ENCODE measurements at places on chromosomes 1 and 21. TPM values are rescaled to one million over a fixed set of nuclear protein-coding genes. Genes with fewer than 3 reads are reported as not detected.

Gene MNDA
- total RNA-seq, result 2.1 TPM

Gene SIM2
- total RNA-seq, result 1.5 TPM

GRCh38 chr1:167927046-167927754 is 9.3 kb upstream of the DCAF6 start:
- peak overlapping the region; percentile 79 for H3K27ac ChIP-seq
- no peak overlapping the region for H3K4me3 ChIP-seq
- H3K4me1 ChIP-seq, result peaks cover 76% of the 10 kb centered on the region
- DNase-seq, result no peak
- H3K36me3 ChIP-seq, result no peaks in the 10 kb centered on the region

GRCh38 chr1:5909576-5910275 is 82.5 kb downstream of the NPHP4 start:
- H3K27me3 ChIP-seq, result no peaks in the 10 kb centered on the region
- no peaks in the 10 kb centered on the region for H3K4me1 ChIP-seq
- no peak overlapping the region for H3K27ac ChIP-seq
- no peak for DNase-seq
- no peak overlapping the region for H3K4me3 ChIP-seq

DNA sequence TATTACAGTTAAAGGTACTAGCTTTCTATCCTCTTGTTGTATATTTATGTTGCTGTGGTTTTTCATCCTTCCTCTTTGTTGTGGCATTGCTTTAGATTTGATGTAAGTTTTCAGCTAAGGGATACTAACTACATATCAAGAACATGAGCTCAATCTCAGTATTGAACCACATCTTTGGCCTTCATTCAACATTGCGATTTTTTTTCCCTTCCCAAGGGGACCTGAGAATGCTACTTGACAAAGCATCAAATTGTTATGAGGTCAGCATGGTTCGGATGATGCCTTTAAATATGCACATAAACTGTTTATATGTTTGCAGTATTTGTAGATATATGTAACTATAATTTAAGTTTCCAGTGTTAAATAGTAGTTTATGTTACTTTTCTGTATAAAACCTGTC is 31.7 kb upstream of the GPR88 start:
- no peak overlapping the region for H3K27ac ChIP-seq
- H3K4me1 ChIP-seq, result no peaks in the 10 kb centered on the region
- DNase-seq, result no peak
- H3K27me3 ChIP-seq, result no peaks in the 10 kb centered on the region
- no peak overlapping the region for H3K4me3 ChIP-seq

- no peak overlapping the region for H3K27ac ChIP-seq
- no peaks in the 10 kb centered on the region for H3K36me3 ChIP-seq
- H3K4me3 ChIP-seq, result no peak overlapping the region
- DNase-seq, result peak; percentile 30
Measured at GRCh38 chr21:45478115-45478801, 64.0 kb downstream of the SLC19A1 start.

GRCh38 chr21:32914424-32915039 is 111.2 kb upstream of the OLIG2 start:
- H3K27me3 ChIP-seq, result peaks cover 3% of the 10 kb centered on the region
- H3K27ac ChIP-seq, result no peak overlapping the region
- no peaks in the 10 kb centered on the region for H3K36me3 ChIP-seq

DNA sequence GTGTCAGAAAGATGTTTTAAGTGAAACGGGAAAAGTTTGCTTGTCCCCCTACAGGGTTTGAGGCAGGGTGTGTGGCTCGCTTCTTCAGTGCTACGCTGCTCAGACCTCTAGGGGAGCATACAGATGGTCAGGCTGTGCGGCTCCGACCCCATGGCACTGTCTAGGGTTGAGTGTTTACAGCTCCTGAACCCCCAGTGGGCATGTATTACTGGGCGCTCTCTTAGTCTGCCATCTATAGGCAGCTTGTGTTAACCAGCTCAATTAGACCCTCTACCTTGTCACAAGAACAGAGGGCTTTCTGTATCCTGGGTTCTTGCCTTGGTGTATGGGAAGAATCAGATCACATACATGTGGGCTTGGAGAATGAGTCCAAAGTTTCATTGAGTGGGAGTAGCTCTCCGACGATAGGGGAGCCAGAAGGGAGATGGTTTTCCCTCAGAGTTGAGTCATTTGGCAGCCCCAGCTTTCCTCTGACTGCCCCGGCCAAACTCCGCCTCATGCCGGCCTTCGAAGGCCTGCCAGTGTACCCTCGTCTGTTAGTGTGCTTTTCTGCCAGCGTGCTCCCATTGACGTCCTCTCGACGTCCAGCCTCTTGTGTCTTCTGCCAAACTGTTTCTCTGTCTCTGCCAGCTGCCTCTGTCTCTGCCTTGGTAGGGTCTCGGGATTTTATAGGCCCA is 38.6 kb upstream of the ADGRL4 start:
- no peaks in the 10 kb centered on the region for H3K36me3 ChIP-seq
- H3K27me3 ChIP-seq, result no peaks in the 10 kb centered on the region
- no peak overlapping the region for H3K4me3 ChIP-seq
- no peak for DNase-seq
- H3K4me1 ChIP-seq, result no peaks in the 10 kb centered on the region
- H3K27ac ChIP-seq, result no peak overlapping the region

GRCh38 chr1:65527190-65527589 is 106.7 kb downstream of the LEPR start:
- H3K4me3 ChIP-seq, result peak overlapping the region; percentile 8
- no peaks in the 10 kb centered on the region for H3K4me1 ChIP-seq
- H3K27ac ChIP-seq, result peak overlapping the region; percentile 12
- DNase-seq, result no peak
- peaks cover 29% of the 10 kb centered on the region for H3K27me3 ChIP-seq
- no peaks in the 10 kb centered on the region for H3K36me3 ChIP-seq

DNA sequence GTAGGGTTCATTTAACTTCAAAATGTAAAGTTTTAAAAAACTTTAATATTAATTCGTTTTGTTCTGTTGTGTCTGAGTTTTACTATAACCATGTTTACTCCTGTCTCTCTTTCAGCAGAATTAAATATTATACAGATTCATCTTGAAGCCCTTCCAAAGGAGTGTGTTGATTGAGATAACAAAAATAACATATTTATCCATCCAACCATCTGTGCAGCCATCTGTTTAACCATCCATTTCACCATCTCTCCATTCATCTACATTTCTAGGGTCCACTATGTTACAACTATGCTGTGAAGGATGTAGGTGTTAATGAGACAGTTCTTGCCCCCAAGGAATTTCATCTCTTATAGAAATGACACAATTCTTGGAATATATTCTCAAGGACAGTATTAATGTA is 36.0 kb upstream of the GNG12 start:
- no peaks in the 10 kb centered on the region for H3K36me3 ChIP-seq
- no peak overlapping the region for H3K27ac ChIP-seq
- DNase-seq, result no peak
- H3K4me1 ChIP-seq, result no peaks in the 10 kb centered on the region
- H3K27me3 ChIP-seq, result no peaks in the 10 kb centered on the region
- H3K4me3 ChIP-seq, result no peak overlapping the region

DNA sequence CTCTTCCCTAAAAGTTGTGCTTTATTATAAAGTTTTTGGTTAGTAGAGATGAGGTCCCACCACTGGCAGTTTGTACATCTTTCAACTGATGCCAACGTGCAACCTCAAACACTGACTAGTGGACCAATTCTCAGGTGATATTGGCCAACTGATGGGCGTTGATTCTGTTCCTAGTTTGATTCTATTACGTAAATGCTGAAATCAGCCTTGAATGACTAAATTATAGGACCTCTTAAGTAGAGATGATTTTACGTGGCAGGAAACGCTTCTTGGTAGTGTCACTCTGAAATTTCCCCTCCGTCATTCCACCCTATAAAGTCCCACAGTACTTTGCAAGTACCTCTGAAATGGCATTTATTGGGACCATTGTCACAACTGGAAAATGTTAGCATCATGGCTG is 8.8 kb upstream of the FNDC7 start:
- peaks cover 3% of the 10 kb centered on the region for H3K36me3 ChIP-seq
- H3K27me3 ChIP-seq, result no peaks in the 10 kb centered on the region
- no peaks in the 10 kb centered on the region for H3K4me1 ChIP-seq
- no peak overlapping the region for H3K27ac ChIP-seq

DNA sequence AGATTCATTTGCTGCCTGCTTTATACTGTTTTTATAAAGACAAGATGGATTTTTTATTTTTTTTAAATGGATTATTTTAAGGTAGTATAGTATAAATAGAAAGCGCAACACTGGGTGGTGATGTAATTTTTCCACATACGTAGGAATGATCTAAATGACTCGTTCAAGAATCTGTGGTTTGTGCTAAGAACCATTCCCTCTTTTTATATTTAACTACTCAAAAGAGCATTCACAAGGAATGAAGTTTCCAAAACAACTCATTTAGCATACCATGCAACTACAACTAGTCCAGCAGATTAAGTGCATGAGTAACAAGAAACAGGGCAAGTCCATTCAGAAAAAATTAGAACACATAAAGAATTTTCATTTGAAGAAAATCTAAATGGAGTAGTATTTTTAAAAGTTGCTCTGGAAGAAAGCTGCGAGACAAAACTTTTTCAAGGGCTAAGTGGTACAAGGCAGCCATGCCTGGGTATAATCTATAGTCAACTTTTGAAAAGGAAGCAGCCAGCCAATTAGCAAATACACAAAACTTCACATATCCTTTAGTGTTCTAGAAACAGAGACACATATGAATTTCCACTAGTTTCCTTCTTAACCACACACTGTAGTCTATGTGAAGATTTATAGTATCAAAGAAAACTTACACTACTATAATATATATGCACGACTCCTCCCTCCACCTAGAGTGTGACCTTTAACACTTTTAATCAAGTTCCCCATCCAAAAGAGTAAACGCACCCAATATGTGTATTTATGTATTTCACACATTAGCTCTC is 23.4 kb downstream of the GTF2B start:
- H3K4me3 ChIP-seq, result no peak overlapping the region
- H3K27me3 ChIP-seq, result no peaks in the 10 kb centered on the region
- H3K36me3 ChIP-seq, result peaks cover 12% of the 10 kb centered on the region
- no peak for DNase-seq
- no peak overlapping the region for H3K27ac ChIP-seq

DNA sequence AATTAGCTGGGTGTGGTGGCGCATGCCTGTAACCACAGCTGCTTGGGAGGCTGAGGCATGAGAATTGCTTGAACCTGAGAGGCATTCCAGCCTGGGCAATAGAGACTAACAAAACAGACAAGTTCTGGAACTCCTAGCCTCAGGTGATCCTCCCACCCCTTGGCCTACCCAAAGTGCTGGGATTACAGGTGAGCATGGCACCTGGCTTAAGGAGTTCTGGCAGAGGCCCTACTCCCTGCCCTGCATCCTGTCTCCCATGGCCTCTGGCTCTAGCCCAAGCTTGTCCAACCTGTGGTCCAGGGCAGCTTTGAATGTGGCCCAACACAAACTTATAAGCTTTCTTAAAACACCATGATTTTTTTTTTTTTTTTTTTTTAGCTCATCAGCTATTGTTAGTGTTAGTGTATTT is 20.4 kb downstream of the TOMM20 start:
- H3K4me3 ChIP-seq, result no peak overlapping the region
- H3K36me3 ChIP-seq, result no peaks in the 10 kb centered on the region
- peaks cover 11% of the 10 kb centered on the region for H3K4me1 ChIP-seq
- no peak overlapping the region for H3K27ac ChIP-seq
- no peak for DNase-seq

DNA sequence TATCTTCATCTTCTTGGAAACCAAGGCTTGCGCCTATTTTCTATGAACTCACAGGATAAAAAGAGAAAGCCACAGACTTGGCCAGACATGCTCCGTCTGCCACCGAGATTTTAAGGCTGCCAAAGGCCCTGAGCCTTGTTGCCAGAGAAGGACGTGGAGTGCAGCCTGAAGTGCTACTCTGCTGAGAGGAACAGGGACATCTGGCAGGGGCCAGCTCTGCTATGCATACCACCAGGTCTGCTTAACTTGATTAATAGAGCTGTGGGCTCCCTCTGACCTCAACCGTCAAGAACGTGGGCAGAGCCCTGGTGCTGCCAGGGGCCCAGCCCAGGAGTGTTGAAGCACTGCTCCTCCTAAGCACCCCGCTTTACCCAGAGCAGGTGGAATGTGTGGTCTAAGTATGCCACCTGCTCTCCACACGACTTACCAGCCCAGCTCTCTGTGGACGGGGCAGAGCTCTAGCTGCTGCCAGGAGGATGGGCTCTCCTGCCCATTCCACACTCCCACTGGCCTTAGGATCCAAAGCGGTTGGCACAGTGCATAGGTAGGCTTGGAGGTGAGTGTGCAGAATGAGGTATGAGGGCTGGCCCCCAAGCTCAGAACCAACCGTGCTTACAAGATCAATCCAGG is 10.6 kb downstream of the HCRTR1 start:
- H3K4me3 ChIP-seq, result peak overlapping the region; percentile 27
- DNase-seq, result peak; percentile 67
- no peaks in the 10 kb centered on the region for H3K27me3 ChIP-seq
- peaks cover 34% of the 10 kb centered on the region for H3K36me3 ChIP-seq

GRCh38 chr1:115862403-115862802 is 21.5 kb upstream of the NHLH2 start:
- DNase-seq, result no peak
- H3K36me3 ChIP-seq, result no peaks in the 10 kb centered on the region
- no peak overlapping the region for H3K27ac ChIP-seq
- H3K27me3 ChIP-seq, result no peaks in the 10 kb centered on the region
- no peak overlapping the region for H3K4me3 ChIP-seq

- no peaks in the 10 kb centered on the region for H3K36me3 ChIP-seq
- H3K27ac ChIP-seq, result no peak overlapping the region
- H3K27me3 ChIP-seq, result no peaks in the 10 kb centered on the region
Measured at GRCh38 chr1:172902861-172903381, 147.8 kb downstream of the TNFSF18 start.

DNA sequence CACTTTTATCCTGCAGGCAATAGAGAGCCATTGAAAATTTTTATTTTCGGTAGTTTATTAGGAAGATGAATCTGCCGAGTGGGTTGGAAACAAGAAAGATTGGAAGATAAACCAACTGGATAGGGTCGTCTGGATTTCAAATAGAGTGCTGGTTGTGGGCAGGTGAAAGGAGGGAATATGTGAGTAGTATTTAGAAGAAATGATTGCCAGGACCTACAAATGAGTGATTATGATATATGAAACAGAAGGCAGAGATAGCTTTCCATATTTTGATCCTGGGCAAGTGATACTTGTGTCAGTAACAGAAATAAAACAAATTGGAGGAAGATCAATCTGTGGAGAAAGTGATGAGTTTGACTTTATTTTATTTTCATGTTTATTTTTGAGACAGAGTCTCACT is 2.5 kb downstream of the CNIH4 start:
- no peaks in the 10 kb centered on the region for H3K27me3 ChIP-seq
- no peak overlapping the region for H3K4me3 ChIP-seq
- DNase-seq, result no peak
- peak overlapping the region; percentile 85 for H3K27ac ChIP-seq
